Kidney capillary endothelial cell (primary cell): ENCODE measurements at places on chromosomes 2 and 18.
A peak's percentile ranks its signal among the peaks of the same experiment; 100 is the strongest.

DNA sequence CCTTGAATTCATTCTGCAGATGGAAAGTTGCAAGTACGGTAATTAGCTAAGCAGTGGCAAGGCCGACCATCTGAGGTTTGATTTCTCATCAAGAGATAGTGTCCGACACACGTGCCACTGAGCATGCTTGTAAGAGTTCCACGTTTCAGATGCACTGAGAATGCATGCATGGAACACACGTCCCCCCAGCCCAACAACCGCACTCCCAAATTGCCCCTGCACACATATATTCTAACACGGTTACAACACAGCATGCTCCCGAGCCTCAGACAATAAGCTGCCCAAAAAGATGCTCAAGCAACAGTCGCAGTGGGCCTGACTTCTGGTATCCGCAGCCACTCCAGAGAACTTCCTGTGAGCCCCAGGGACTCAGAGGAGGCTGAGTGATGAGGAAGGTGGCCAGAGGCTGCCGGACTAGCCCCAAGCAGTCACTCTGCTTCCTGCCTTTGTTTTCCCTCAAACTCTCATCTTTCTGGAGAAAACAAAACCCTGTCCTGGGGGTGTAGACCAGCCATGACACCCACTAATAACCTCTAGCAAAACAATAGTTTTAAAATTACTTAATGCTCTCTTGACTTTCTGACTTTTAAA lies 204.0 kb downstream of the TGIF1 start:
- peak; percentile 35 for DNase-seq

DNA sequence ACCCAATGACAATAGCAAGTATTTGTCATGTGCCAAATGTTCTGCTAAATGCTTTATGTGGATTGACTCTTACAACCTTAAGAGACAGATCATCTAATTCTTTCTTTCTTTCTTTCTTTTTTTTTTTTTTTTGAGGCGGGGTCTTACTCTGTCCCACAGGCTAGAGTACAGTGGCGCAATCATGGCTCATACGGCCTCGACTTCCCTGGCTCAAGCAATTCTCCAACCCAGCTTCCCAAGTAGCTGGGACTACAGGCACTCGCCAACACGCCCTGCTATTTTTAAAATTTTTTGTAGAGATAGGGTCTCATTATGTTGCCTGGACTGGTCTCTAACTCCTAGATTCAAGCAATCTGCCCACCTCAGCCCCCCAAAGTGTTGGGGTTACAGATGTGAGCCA lies 21.4 kb downstream of the TMEM247 start:
- DNase-seq = no peak

DNA sequence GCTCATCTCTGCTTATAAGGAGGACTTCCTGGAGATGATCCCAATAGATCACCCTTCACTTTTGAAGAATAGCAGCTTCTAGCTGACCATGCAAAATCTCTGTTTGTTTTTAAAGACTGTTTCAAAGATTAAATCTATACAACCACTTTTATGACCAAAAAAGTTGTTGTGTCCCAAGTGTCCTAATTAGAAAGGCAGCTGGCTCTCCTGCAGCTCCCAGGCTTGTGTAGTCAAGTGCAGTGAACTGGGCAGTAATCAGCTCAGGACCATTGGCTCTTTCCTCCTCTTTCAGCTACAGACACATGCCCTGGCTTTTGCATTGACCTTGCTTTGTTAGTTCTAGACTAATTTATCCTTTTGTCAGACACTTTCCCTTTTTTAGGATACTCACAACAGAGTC lies 10.4 kb downstream of the ST8SIA3 start:
- no peak for DNase-seq

- DNase-seq = no peak
Observed at GRCh38 chr18:24372279-24372872, 25.2 kb downstream of the OSBPL1A start.

GRCh38 chr2:121004950-121005349 lies 269.3 kb downstream of the GLI2 start:
- DNase-seq = no peak

DNA sequence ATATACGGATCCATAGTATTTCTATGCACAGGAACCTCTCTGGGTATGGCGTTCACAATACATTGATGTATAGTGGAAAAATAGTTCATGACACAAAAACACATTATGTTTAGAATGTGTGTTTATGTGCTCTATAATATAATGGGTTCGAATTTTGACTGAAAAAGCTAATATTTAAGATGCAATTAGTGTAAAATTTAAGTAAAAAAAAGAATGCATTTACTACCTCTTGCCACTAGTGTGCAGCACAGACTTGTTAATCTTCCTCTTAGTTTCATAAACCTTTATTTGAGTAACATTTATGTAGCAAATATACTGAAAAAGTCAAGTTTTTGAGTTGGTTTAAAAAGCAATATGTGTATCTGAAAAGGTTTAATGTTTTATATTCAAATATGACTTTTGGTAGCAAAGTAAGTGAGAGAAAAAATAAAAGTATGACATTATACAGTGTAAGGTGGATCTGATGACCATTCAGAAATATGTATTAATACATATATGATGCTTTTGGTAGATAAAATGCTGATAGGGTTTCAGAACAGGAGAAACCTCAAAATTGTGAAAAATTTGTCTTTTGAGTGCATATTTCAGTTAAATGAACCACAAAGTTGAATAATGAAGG lies 49.4 kb downstream of the CCDC102B start:
- DNase-seq = peak; percentile 27

DNA sequence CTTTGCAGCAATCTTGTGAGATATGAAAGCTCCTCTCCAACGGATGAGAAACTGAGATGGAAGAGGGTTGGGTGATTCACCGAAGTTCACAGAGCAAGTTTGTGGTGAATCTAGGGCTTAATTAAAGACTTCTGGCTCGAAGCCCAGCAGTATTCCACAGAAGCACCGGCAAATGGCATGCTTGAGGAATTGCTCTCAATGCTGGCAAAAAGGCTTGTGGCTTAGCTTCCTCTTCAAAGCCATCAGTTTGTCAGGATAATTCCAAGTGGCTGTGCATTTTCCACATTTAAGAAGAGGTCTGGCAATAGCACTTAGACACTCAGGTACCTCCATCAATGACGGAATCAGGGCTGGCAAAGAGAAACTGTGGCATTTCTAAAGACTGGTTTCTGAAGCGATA lies 98.7 kb upstream of the SLC66A3 start:
- no peak for DNase-seq

DNA sequence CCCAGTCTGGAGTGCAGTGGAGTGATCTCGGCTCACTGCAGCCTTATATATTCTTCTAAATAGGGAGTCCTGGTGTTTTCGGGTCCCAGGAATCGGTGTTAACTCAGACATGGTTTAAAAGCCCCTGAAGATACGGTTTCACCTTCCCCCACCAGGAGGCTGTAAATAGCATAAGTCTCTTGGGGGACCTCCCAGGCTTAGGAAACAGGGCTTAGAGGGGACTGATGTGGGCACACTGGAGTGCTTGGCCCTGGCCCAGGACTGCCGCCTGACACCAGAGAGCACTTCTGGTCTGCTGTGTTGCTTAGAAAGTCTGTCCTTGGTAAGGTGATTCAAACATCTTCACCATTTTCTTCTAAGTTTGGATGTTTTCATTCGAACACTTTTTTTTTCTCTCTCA lies 39.7 kb upstream of the MAP4K4 start:
- DNase-seq = no peak

GRCh38 chr18:9405977-9406376 lies 69.3 kb upstream of the RALBP1 start:
- no peak for DNase-seq

- no peak for DNase-seq
Observed at GRCh38 chr2:58609326-58609725, 368.2 kb upstream of the FANCL start.

DNA sequence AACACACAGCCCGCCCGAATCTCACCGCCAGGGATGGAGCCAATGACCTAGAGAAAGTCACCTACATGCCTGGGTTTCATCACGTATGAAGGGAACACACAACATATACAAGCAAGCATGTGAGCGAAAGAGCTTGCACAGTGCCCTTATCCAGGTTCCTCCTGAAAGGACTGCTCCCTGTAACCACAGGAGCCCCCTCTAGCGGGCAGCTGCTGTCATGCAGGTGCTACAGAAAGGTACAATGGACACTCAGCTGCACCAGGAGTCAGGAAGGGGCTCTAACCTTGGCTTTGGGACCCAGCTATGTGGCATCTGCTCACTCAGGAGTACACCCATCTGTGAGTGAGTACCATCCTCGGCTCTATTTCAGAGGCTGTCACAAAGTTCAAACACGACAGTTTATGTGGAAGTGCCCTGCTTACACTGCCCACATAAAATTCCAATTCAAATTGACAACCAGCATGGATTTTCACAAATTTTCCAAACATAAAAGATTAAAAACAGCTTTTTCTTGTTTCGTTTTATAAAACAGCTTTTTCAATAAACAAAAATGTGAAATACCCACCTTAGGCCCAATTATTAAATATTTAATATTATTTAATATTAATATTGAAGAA lies 3.5 kb downstream of the NDUFA10 start:
- DNase-seq = peak; percentile 39

DNA sequence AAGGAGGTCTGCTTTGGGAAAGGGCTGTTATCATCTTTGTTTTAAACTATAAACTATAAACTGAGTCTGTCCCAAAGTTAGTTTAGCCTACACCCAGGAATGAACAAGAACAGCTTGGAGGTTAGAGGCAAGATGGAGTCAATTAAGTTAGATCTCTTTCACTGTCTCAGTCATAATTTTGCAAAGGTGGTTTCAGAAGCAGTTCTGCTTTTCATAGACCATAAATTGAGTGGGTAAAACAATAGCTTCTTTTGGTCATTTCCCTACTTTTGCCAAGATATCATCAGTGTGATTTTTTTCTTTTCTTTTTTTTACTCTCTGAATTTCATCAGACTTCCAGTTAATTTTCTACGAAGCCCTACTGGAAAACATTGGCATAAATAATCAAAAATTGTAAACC lies 117.0 kb downstream of the AP1S3 start:
- no peak for DNase-seq

GRCh38 chr2:43701111-43701510 lies 24.9 kb upstream of the C1GALT1C1L start:
- DNase-seq = no peak

DNA sequence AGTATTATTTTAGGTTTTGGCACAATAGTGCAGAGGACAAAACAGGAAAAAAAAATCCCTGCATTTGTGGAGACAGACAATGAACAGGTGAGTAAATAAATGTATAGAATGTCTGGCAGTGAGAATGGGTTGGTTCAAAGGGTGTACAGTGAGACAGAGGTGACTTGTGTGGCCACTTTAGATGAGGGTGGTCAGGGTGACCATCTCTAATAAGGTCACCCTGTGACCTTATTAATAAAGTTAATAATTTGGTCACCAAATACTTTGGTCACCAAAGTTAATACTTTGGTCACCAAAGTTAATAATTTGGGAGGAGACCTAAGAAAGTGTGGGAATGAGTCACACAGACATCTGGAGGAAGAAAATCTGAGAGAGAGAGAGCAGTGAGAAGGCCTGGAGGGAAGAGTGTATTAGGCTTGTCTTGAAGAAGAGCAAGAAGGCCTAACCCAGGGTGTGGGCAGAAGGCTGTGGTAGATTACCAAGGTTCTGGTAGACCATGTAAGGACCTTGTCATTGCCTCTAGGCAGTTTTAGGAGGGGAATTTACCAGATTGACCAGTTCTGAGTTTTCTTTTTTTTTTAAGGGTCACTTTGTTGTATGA lies 1368.4 kb upstream of the CELF4 start:
- no peak for DNase-seq

DNA sequence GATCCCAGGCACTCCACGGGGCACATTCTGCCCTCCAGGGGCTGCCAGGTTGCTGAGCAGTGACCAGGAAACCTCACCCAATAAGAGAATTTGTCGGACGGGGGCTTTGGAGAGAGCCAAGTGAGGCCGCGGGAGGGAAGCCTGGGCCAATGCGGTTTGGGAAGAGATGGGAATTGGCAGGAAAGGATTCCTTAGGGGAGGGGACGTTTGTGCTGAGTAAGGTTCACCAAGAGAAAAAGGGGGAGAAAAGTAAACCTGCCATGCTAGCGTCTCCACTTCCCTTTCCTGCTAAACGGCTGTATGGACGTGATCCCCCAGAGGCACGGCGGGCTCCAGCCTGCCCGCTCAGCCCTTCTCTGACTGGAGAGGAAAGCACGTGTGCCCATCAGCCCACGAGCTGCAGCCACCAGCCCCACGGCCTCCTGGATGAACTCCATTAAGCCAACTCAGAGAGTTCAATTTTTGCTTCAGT lies 194.4 kb upstream of the ID2 start:
- no peak for DNase-seq
